ENCODE measurements at places on chromosomes 11 and 22.

DNA sequence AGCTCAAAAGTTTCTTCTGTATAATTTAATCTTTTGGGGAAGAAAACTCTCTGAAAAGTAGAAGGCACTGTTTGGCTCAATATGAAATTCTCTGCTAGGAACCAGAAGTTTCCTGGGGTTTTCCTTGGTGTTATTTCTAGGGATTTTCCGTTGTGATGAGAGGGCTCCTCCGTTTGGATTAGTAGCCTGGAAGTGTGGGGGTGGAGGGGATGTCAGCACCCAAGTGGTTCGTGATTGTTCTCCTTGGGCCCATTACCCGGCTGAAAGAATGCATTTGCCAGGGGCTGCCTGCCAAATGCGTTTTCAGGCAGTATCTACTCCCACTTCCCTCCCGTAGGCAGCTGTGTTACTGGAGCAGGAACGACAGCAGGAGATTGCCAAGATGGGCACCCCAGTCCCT, 4.3 kb downstream of the SF3B2 start:
- DNase-seq = no peak

GRCh38 chr11:28703371-28703770, 595.2 kb downstream of the METTL15 start:
- DNase-seq = no peak

GRCh38 chr11:16809886-16810668, 71.6 kb downstream of the C11orf58 start:
- no peak for DNase-seq

- no peak for DNase-seq
These were observed 2.9 kb upstream of the AKIP1 start for GRCh38 chr11:8908099-8908498.

DNA sequence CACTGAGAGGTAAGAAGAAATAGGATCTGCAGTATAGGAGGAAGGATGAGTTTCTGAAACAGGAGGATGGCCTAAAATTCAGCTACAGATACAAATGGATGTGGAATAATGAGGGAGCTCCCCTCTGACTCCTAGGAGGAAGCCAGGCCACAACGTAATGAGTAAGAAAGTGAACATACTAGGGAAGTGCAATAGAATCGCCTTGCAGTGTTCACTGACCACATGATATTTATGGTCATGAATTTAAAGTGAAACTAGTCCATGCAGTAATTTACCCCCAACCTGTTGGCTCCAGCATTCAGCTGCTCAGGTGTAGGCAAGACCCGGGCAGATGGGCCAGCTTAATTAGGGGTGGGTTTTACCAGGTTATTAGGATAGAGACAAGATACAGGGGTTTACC, 101.7 kb downstream of the DEUP1 start:
- DNase-seq = no peak

All from D721Med (cell line).